Activated CD4-positive, alpha-beta T cell treated with anti-CD3 and anti-CD28 coated beads for 36 hours (primary cell): ENCODE measurements at places on chromosomes 2 and 18. TPM values are rescaled to one million over a fixed set of nuclear protein-coding genes. Genes with fewer than 3 reads are reported as not detected.
A peak's percentile ranks its signal among the peaks of the same experiment; 100 is the strongest.

GRCh38 chr2:73938718-73939352, 12.2 kb downstream of the DGUOK start:
- H3K27me3 ChIP-seq: no peaks in the 10 kb centered on the region
- H3K36me3 ChIP-seq: peaks cover 57% of the 10 kb centered on the region
- H3K4me1 ChIP-seq: peaks cover 79% of the 10 kb centered on the region
- H3K4me3 ChIP-seq: no peak overlapping the region
- peak; percentile 43 for DNase-seq

GRCh38 chr18:66826211-66826610, 222.3 kb upstream of the CDH19 start:
- no peaks in the 10 kb centered on the region for H3K36me3 ChIP-seq
- no peak overlapping the region for H3K27ac ChIP-seq
- H3K4me3 ChIP-seq: no peak overlapping the region
- no peaks in the 10 kb centered on the region for H3K27me3 ChIP-seq

- peaks cover 18% of the 10 kb centered on the region for H3K4me1 ChIP-seq
- H3K27ac ChIP-seq: no peak within 1 kb of the TSS
- peak; percentile 37 for DNase-seq
Observed at GRCh38 chr2:237627441-237628246, at the start of gene LRRFIP1. LRRFIP1 (plus strand) TSS chr2:237627587; CDS start chr2:237627645, 58 bp downstream.

DNA sequence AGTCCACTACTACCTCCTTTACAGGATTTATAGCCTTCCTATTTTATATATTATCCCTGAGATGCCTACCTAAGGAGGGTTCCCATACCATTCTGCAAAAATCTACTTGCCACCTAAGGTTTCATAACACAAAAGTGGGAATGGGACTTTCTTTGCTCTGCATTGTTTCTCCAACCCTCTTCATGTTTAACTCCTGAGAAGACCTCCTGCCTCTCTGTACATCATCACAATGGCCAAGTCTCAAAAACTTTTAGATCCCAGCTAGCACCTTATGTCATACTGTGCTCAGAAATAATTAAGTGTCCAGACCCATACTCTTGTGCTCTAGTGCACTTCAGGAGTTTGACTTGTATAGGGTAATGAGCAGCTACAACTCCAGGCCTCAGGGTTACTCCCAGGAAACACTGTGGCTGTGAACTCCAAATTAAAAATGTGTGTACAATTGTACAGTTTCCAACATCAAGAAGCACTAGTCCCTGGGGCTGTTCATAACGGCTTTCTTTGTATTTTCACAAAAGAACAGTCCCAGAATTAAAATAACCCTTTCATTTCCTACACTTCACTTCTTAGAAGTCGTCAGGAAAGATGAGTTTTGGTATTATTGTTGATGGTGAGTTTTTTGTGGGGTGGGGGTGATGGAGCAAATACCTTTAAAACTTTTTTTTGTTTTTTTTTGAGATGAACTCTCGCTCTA, 39.4 kb downstream of the METAP1D start:
- DNase-seq: no peak
- H3K4me1 ChIP-seq: no peaks in the 10 kb centered on the region
- H3K27ac ChIP-seq: no peak overlapping the region
- no peak overlapping the region for H3K4me3 ChIP-seq
- H3K36me3 ChIP-seq: no peaks in the 10 kb centered on the region

- no peak overlapping the region for H3K27ac ChIP-seq
- peaks cover 19% of the 10 kb centered on the region for H3K4me1 ChIP-seq
- no peaks in the 10 kb centered on the region for H3K27me3 ChIP-seq
- H3K4me3 ChIP-seq: no peak overlapping the region
Observed at GRCh38 chr2:197378494-197379307, 56.1 kb downstream of the SF3B1 start.

DNA sequence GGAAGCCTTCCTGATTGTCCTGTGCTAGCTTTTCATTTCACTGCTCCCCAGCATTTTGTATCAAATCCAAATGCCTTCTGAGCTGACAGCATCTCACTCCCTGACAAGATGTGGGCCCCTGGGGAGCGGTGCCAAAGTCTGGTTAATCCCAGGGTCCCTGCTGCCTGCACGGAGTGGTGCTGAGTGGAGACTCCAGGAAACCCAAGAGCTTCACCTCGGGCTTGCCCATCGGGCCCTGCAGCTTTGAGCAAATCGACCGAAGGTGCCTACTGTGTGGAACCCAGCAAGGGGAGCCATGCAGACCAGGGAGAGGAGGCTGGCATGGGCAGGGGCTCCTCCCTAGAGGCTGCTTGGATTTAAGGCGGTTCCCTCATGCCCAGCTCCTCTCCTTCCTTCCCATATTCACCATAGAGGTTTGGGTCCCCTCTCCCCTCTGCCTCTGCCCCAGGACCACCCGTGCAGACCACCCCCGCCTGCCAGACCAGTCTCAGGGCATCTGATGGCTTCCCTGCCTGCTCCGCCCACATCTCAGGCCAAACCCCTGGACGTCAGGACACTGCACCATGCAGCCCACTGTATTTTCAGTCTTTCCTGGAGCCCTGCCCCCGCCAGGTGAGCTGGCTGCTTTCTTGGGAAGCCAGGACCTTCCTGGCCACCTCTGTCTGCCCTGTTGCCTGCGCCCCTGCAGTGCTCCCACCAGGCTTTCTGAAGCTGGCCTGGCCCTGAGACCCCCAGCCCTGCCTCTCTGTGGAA, 37.8 kb downstream of the RRM2 start:
- H3K36me3 ChIP-seq: peaks cover 8% of the 10 kb centered on the region
- H3K27me3 ChIP-seq: no peaks in the 10 kb centered on the region
- no peaks in the 10 kb centered on the region for H3K4me1 ChIP-seq

- H3K4me1 ChIP-seq: no peaks in the 10 kb centered on the region
- H3K27ac ChIP-seq: no peak overlapping the region
- H3K36me3 ChIP-seq: no peaks in the 10 kb centered on the region
- DNase-seq: no peak
Observed at GRCh38 chr2:67604360-67604759, 207.2 kb downstream of the ETAA1 start.

- DNase-seq: peak; percentile 34
- no peaks in the 10 kb centered on the region for H3K27me3 ChIP-seq
- H3K36me3 ChIP-seq: peaks cover 4% of the 10 kb centered on the region
Observed at GRCh38 chr18:48820483-48821250, 130.1 kb downstream of the SMAD7 start.

DNA sequence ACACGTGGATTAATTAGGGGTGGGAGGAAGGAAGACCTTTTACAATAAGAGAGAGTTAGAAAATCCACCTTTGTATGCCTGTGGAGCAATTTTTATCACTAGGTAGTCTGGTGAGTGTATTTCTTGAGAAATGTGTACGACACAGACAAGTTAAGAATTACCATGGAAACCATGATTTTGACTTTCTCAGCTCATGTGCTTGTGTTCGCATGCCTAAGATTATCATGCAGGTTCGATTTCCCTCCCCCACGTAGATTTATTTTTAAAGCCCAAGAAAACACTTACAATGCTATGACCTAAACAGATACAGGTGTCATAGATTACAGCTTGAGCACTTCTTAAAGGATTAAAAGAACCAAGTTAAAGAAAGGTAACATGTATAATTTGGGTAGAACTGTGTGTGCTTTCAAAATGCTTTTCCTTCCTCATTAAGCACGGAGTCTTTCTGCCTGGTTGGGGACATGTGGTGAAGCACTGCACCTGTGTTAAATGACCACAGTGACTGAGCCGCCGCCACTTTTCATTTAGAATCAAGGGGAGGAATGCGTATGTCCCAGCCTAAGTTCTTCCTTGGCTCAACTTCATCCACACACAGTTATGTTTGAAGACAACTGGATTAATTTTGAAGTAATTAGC, 16.6 kb downstream of the SERTAD2 start:
- no peaks in the 10 kb centered on the region for H3K27me3 ChIP-seq
- H3K4me1 ChIP-seq: peaks cover 60% of the 10 kb centered on the region
- no peak for DNase-seq
- peak overlapping the region; percentile 46 for H3K4me3 ChIP-seq
- peaks cover 25% of the 10 kb centered on the region for H3K36me3 ChIP-seq
- H3K27ac ChIP-seq: peak overlapping the region; percentile 78

DNA sequence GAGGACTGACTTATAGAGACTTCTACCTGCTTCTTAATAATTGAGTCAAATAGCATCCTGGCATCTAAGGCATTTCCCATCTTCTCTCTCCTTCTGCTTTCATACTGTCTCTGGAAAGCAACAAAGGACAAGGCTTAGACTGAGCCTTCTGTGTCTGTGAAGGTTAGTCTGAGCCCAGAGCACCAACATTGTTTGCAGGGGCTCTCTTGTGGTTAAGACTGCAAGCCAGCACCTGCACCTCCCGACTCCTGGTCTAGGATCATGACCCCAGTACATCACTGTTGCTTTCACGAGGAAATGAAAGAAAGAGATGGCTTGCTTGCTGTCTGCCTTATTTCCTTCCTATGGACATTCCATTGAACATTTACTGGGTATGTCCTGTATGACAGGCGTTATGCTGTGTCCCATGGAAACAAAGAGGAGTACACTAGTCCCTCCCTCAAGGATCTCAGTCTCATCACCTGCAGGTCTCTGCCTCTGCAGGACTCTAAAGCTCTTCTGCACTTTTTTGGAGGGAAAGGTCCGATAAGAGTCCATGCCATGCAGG, 315.8 kb upstream of the EPAS1 start:
- H3K36me3 ChIP-seq: no peaks in the 10 kb centered on the region
- no peaks in the 10 kb centered on the region for H3K4me1 ChIP-seq
- no peak overlapping the region for H3K27ac ChIP-seq
- no peak overlapping the region for H3K4me3 ChIP-seq
- no peak for DNase-seq
- H3K27me3 ChIP-seq: no peaks in the 10 kb centered on the region

DNA sequence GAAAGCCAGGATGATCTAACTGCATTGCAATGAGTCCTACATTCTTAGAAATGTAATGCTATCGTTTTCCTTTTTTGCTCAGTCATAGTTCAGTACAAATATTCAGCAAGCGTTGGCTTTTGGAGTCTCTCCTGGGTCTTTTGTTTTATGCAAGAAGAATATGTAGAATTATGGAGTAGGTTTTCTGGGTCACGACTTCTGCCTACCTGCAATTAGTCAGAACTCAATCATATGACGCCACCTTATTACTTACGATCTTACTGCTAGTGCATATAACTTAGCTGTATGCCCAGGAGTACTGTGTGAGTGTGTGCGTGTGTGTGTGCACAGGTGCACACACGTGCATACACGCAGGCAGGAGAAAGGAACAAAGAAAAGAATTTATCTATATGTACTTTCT, 640.2 kb downstream of the STK39 start:
- no peaks in the 10 kb centered on the region for H3K36me3 ChIP-seq
- no peaks in the 10 kb centered on the region for H3K4me1 ChIP-seq
- no peak overlapping the region for H3K4me3 ChIP-seq

GRCh38 chr18:58222432-58223125, 178.6 kb downstream of the NEDD4L start:
- H3K27me3 ChIP-seq: peaks cover 6% of the 10 kb centered on the region
- H3K27ac ChIP-seq: no peak overlapping the region
- H3K4me3 ChIP-seq: no peak overlapping the region
- no peak for DNase-seq
- H3K4me1 ChIP-seq: peaks cover 6% of the 10 kb centered on the region

Gene CNDP1
- total RNA-seq: not detected

Gene PAIP2B
- total RNA-seq: 3.0 TPM

Gene SLC19A3
- not detected for total RNA-seq

Gene KCNG2
- not detected for total RNA-seq

Gene CCDC141
- 4.3 TPM for total RNA-seq

Gene ELOA2
- not detected for total RNA-seq

Gene DIPK1C
- not detected for total RNA-seq

Gene TBR1
- 0.04 TPM for total RNA-seq
